CD4-positive, alpha-beta T cell treated with Interleukin-6 for 4 hours (primary cell): ENCODE measurements at places on chromosomes 3 and 15.

- no peak for DNase-seq
These were observed 139.0 kb upstream of the NECTIN3 start for GRCh38 chr3:110932567-110932966.

- no peak for DNase-seq
These were observed 56.3 kb upstream of the TMCO5A start for GRCh38 chr15:37877851-37878741.

DNA sequence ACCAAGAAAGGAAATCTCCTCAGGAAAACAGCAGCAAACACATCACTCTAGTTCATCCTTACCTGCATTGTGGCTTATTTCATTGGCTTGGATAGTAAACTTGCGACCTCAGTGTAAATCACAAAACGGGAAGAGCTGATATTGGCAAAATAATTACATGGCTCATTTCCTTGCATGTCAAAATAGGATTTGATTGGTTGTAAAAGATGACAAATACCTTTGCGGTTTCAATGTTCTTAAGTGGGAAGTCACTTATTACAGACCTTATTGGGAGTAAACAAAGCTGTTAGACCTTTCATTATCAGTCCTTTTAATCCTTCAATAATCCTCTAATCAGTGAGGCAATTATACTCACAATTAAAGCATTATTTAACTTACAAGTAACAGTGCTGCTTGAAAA is 590.6 kb downstream of the MAGI1 start:
- DNase-seq, result no peak

DNA sequence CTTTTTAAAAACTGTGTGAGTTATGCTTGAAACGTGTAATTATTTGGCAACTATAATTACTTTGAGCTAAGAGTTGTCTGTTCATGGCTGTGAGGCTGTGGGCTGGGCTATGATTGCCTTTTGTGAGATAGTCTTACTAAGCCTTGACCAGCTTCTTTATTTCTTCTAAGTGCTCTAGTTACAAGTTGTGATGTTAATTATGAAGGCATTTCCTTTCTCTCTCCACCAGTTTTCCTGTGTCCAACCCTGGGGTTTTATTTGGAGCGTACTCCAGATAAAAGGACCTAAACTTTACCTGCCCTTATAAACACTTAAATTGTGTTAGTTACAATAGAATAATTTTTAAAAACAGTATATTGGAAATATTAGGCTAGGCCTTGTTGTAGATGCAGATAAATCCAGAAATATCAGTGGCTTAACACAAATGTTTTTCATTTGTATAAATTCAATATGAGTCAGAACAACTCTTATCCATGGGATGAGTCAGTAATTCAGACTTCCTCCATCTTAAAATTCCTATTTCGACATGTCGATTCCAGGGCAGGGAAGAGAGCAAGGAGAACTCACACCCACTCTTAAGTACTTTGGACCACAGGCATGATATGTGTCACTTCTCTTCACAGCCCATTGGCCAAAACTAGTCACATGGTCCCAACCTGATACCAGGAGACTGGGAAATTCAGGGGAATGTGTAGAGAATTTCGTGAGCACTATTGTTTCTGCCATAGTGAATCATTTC is 17.0 kb downstream of the TMEM62 start:
- DNase-seq, result no peak

DNA sequence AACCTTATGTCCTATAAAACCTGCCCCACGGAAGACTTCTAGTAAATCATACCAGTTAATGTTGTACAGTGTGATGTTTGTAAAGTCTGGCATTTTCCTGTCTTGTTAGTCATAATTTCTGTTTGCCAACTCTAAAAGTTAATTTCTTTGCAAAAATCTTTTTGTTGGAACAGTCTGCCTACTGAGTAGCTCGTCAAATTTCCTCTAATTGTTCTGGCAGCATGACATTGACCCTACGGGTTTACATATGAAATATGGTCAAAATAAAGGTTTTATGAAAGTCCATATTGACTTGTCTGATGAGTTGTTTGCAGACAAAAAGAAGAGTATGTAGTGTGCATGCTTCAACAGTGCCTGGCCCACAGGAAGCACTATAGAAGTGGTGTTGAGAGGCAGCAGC is 79.8 kb upstream of the SOX2 start:
- no peak for DNase-seq

DNA sequence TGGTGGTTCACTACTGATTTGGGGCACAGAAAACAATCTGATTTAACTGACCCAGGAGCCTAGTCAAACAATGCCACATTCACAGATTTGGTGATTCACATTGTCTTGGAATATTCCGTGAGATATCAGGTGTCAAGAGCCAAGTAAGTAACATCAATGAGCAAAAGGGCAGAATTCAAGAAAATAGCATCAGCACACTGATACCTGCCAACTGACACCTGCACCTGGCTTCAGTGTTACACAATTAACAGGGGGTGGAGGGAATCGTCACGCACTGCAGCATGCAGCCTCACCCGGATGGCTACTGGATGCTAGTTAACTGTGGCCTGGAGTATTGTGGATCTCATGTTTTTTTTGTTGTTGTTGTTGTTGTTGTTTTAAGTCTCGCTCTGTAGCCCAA is 17.6 kb downstream of the CCNL1 start:
- DNase-seq, result no peak
